ENCODE measurements at places on chromosomes 5 and 9.

DNA sequence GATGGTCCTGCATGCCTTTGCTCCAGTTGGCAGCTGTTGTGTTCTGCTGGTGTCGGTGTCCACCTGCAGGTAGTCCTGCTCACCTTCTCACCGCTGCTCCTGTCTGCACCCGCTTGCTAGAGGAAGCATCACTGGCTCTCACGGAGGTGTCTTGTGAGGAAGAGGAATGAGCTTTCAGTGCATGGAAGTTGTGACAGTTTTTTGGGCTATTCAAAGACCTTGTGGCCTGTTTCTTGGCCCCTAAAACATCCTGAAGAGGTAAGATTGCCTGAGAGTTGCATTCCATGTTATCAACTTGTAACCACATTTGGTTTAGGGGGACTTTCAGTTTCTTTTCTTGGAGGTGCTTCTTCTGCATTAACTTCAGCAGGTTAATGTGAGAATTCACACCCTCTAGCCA is 85.6 kb downstream of the MACROH2A1 start:
- DNase-seq, result no peak

DNA sequence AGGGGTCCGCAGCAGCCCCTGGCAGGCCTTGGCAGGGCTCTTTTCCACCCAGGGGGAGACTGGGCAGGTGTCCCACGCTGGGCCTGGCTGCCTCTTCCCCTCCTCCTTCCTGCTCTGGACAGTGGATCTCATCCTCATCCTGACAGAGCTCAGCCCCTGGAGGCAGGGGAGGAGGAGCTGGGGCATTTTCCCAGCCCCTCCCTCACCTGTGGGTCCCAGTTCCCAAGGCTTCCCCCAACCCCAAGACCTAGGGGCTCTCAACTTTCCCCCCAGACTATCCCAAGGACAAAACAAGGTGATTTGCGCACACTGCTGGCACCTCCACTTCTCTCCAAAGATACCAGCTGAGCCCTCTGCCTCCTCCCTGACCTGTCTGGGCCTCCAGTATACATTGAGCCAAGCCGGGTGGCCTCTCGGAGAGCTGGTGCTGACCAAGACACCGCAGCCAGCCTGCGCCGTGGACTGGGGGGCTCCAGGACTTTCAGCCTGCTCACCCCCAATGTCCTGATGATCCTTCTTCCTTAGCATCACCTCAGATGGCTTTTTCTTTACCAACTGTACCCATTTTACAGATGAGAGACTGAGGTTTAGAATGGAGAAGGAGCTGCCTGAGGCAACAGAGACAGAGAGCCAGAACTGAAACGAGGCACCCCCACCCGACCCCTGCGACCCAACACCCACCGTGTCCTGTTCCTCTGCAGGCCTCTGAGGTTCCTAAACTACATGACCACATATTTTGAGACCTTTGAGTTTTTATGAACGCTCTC is 126.6 kb downstream of the BARX1 start:
- DNase-seq, result no peak

GRCh38 chr9:749716-750115 is 91.8 kb upstream of the DMRT1 start:
- DNase-seq, result no peak

- no peak for DNase-seq
Observed at GRCh38 chr5:56095579-56096102, 100.9 kb upstream of the IL6ST start.

GRCh38 chr5:119390404-119390803 is 34.6 kb downstream of the TNFAIP8 start:
- DNase-seq, result no peak

DNA sequence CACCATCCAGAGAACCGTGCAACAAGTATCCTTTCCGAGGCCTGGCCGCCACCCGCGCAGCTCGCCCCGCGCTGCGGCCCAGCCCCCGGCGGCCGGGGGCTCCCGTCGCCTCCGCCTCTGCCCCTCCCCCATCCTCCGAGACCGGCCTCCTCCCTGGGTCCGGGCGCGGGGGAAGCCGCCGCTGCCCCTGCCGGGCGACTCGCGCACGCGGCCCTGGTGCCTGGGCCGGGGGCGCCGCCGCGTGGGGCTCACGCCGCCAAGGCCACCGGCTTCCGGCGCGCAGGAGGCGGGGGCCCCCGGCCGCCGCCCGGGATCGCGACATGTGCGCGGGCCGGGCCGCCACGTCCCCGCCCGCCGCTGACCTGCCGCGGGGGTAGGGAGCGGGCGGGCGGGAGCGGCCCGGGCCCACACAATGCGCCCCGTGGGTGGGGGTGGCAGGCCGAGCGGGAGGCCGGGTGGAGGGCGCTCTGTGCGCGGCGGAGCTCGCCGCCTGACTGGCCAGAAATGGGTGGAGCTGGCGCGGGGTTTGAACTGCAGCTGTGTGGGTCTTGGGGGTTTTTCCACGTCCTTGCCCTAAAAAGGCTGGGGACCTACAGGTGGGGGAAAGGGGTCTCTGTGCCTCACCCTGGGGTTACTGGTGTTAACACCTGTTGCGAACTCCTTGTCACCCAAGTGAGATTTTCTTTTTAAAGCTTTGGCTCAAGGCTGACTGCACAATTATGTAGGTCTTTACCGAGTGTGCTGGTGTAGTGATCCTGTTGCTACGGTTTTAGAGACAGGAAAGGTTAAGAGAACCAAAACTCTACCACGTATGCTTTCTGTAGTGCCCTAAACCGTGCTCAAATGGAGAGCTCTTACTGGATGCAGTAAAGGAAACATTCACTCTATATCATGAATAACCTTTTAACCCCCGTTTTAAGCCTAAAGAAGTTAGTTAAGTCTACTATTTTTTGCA is 32.3 kb downstream of the TNPO1 start:
- no peak for DNase-seq

DNA sequence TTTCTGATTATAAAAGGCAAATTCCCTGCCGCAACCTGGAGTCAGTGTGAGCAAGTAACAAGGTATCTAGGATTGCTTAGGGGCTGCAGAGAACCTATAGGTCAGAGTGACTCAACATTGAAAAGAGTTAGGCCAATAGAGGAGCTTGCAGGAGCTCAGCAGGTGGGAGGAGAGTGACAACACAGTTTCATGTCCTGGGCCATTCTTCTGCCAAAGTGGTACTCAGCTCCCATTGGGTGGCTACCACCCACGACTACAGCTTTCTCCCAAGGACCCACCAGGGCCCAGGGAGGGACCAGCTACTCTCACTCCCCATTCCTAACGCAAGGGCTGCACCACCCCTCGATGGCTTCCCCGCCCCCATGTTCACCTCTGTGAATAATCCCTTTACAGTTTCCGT is 86.7 kb upstream of the SPATA31C2 start:
- DNase-seq, result no peak

DNA sequence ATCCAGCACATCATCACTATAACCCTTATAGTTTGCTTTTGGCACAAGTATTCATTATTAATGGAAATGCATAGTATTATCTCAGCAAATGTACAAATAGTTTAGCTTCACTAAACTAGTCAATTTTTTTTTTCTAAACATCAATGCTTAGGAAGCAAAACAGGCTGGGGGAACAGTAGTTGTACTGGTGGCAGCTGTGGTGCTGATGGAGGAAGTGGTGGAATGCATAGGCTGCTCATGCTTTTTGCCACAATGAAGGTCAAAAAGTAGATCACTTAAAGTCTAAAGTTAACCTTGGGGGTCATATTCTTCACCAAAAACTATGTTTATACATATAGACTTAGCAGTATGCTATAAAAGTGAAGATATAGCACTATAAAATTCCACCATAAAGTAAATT is 36.3 kb upstream of the CDKN2B start:
- no peak for DNase-seq

DNA sequence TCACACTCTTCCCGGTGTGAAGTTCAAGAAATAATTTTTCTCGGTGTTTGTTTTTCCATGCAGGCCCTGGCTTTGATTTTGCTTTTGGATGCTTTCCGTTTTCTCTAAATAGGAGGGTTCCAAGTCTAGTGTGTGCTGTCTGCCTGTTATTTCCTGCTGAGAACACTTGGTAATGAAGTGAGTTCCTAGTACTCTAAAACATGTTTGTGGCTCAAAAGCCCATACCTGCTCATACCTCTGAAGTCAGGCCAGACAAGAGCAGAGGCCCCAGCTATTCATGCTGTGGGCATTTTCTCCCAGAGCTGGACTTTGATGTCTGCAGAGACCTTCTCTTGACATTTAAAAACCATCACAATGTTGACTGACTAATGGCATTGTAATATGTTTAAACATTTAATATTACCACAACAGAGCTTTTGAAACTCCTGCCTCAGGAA is 211.2 kb downstream of the GOLPH3 start:
- no peak for DNase-seq

- DNase-seq, result no peak
Observed at GRCh38 chr5:83528439-83528769, 56.9 kb downstream of the VCAN start.

DNA sequence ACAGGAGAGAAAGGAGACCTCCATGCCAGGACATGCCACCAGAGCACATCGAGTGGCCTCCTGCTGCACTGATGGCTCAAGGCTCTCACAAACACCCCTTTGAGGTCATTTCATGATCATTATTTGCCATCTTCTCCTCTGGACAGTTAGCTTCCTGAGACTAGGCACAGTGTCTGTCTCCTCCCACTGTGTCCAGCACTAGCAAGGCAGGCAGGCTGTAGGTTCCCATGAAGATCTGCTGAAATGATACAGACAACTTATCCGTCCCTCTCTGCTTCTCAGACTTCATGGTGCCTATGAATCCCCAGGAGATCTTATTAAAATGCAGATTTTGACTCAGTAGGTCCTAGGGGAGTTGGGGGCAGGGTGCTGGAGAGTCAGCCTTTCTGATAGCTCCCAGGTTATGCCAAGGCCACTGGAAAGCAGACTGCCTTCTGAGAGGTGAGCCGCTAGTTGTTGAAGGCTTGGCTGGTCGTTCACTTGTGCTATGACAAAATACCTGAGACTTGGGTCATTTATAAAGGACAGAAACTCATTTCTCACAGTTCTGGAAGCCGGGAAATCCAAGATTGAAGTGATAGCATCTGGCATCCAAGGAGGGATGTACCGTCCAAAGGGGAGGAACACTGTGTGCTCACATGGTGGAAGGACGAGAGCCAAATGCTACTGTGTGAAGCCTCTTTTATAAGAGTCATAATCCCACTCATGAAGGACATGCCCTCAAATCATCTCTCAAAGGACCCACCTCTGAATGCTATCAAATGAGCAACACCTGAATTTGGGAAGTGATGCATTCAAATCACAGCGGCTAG is 183.4 kb downstream of the SPOCK1 start:
- no peak for DNase-seq

GRCh38 chr9:135677641-135678168 is 14.6 kb downstream of the LCN9 start:
- DNase-seq, result no peak

DNA sequence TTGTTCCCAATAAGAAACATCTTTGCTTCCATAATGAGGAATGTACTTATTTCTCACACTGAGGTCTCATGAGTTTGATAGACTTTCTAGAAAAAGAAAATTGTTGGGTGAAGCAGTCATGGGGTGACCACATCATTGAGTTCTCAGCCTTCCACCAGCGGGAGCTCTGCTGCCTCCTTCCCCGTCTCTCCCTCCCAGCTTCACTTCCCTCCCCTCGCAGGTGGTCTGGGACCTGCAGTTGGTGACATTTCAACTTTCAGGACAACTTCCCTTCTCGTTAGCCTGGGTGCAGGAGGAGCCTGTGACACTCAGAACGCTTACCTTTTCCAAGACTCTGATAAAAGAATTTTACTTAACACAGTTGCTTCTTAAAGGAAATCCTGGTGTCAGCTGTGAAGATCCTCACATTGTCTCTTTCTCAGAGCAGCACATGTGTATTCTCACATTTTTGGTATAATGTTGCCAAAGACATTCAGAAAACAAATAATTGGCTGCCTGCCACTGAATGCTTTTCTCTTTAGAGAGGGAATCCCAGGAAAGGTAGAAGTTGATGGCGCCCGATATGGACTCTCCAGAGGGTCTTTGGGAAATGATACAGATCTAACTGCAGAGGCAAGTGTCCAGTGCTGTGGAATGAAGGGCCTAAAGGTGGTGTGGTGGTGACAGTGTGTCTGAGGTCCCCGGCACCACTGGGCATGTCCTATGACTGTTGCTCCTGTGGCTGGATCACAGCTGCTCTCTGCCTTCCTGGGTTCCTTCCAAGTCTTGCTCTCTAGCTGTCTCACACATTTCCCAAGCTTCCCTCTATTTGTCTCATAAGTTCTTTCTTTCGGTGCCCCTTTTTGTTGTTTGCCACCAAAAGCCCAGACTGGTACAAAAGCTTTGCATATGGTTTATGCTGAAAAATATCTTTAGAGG is 238.1 kb downstream of the GAS1 start:
- DNase-seq, result no peak

GRCh38 chr9:125558453-125559092 is 148.4 kb downstream of the MAPKAP1 start:
- DNase-seq, result peak; percentile 57

GRCh38 chr5:134451936-134452505 is 40.3 kb upstream of the CDKN2AIPNL start:
- DNase-seq, result no peak
